NCI-H1694 treated with DMSO at 0.1 percent for 48 hours (cell line): ENCODE measurements at places on chromosomes 16 and 17.

DNA sequence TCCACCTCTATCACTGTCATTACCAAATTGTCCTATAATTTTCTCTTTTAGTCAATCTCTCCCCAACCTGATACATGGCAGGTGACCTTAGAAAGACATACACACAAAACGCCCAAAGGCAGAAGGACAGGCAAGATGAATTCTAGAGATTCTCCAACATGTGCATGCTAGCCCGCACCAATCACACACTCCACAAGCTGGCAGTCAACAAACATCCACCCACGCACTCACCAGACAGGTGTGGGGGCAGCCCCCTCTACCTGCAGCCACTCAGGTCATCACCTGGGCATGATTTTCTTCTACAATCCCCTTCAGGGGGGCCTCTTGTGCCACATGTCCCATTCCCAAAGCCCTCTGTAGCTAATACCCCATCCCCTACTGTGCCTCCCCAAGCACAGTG, 9.5 kb downstream of the MPP2 start:
- no peak for DNase-seq

DNA sequence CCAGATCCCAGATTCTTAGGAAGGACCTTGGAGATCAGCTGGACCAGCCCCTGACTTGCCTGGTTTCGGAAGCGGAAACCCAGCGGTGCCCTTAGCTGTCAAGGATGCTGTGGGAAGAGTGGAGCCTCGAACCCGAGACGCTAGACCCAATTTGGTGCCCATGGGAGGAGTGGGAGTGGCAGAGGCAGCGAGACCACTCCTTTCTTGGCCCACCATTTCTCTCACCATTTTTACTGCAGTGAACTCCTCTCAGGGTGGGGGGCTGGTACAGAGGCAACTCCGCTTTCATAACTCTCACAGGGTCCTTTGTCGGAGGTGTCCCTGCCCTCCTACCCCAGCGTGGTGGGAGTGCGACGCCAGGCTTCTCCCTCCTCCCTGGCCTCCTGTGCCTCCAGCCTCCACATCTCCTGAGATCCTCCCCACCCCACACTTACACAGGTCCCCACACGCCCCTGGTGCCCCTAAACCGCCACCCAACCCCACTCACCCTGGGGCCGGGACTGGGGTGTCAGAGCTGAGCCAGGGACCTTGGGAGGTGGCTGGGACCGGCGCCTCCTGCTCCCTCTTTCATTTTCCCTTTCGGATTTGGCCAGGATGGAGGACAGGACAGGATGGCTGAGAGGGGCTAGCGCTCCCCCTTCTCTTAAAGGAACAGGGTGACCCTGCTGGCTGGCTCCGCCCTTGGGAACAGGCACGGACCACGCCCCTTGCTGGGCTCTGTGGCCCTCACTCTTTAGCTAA, at the start of gene GJD3:
Gene GJD3 (minus strand): TSS at position 617 of the 741 bp plus-strand sequence. CDS start 922 bp downstream, outside the sequence.
- no peak for DNase-seq

- no peak for DNase-seq
Observed at GRCh38 chr17:49436174-49436573, 21.5 kb upstream of the PHB1 start.

DNA sequence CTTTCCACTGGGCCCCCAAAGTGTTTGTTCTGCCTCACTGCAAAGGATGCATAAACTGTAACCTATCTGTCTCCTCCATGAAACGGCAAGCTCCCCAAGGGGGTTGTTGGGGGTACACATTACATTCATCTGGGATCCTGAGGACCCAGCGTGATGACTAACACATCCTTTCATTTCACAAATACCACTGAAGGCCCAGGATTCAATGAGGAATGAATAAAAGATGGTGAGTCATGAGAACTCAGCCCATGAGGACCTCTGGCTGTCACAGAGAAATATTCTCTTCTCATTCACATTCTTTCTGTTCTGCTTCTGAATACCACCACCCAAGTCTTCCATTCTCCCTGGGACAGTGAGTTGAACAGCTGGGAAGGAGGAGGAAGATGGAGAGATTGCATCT, 149.8 kb downstream of the RBFOX3 start:
- no peak for DNase-seq
